ENCODE measurements at places on chromosomes 16 and 17.

DNA sequence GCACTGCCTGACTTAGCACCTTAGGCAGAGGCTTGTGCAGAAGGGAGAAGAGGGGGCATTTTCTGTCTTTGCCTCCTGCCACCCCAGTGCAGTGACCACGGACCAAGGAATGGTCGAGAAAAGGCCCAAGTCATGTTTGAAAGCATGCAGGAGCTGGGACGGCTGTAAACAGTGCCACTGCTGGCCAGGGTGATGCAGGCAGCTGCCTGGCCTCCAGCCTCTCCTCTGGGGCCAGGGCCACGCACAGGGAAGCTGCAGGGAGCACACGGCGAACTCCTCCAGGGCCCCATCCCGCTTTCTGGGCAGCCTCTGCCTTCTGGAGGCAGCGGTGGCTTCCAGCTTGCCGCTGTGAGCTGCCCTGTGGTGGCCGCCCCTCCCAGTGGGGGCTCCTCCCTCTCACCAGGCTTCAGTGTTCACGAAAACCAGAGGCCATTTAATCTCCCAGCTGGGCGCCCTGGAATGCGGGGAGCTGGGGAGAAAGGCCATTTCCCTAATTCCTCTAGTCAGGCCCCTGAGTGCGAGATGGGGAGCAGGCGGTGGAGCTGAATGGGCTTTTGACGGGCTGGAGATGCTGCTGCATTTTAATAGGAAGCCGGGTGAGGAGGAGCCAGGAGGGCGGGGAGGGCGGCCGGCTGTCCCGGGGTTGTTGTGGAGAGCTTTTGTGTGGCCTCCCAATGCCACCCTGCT lies 28.7 kb upstream of the DNAI2 start:
- DNase-seq, result no peak

GRCh38 chr17:28963055-28963611 lies 11.8 kb upstream of the PHF12 start:
- no peak for DNase-seq

DNA sequence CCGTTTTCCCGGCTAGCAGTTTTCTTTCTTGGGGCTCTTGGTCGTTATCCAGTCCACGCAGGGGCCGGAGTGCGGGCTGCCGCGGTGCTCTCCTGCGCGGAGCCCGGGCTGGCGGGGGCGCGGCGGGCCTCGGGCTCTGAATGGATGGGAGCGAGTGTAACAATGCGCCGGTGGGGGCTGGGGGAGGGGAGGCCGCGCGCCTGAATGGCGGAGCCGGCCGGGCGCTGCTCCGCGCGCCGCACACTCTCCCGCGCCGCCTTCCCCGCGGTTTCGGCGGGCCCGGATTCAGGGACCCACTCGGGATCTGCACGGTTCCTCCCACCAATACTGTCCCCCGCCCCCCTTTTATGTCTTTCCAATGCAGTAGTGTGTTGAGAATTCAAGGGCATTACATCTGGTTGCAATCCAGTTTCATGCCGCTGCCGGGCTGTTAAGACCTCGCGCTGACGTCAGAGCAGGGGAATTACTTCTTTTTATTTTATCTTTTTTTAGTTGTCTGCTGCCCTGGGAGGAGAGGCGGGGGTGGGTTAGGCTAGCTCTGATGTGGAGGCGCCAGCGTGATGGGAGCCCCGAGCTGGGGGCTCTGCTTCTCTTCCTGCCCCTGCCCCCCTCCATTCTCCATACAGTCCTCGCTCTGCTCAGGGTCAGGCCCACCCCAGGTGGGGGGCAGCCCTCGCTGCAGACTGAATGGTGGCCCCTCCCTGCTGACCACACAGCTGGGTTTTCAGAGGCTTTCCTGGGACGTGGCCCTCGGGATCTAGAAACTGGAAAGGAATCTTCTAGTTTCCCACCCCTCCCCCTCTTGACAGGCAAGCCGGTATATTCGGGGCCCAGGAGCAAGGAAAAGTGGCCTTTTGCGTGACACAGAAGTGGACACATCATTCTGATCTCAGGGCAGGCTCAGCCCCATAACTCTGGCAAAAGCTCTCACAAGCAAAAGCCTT lies 1.8 kb downstream of the RAI1 start:
- DNase-seq, result peak; percentile 32

GRCh38 chr17:66859353-66859752 lies 24.4 kb downstream of the CACNG5 start:
- no peak for DNase-seq

DNA sequence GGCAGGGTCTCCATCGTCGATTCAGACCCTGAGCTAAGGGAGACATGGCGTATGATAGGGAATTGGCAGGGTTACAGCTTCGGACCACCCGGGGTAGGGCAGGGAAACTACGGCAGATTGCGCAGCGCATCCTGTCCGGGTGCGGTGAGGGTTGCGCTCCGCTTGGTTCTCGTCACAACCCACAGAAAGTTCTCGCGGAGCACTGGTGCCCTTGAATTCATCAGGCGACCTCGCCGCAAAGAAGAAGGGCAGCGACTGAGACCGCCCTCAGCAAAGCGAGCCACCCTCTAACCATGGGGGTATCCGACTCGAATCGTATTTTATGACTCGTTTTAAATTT lies 1.2 kb downstream of the HS3ST3B1 start:
- DNase-seq, result peak; percentile 62

DNA sequence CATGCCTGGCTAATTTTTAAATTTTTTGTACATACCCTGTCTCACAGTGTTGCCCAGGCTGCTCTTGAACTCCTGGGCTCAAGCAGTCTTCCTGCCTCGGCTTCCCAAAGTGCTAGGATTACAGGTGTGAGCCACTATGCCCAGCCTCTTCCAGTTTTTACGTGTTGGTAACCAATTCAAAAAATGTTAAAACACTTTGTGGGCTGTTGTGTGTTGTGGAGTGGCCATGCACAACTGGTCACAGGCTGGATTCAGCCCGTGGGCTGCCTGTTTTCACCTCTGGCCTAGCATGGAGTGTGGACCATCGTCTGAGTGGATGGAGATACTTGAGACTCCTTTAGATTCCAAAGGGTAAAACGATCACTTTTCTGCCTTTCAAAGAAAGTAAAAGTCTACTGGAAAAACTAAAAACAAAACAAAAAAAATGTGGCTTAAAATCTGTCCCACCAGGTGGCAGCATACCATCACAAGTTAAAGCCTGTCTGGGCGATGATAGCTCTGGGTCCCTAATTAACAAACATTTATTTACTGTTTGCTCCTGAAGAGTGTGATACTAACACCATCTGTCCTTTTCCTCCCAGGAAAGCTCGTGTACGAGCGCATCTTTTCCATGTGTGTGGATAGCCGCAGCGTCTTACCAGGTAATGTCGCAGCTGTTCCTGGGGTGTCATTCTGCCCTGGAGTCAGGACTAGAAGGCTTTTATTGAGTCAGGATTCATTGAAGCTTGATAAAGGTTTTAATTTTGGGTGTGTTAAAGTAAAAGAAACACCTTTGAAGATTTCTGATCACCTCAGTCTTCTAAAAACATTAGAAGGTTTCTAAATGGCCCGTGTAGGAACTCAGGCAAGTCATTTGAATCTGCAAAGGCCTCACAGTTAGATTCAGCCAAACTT lies 45.8 kb downstream of the VPS35L start:
- DNase-seq, result no peak

- no peak for DNase-seq
Measured at GRCh38 chr17:65368341-65368740, 193.1 kb downstream of the AXIN2 start.

GRCh38 chr16:79201436-79201835 lies 399.1 kb downstream of the MAF start:
- no peak for DNase-seq

GRCh38 chr16:31083556-31083955 lies 5.2 kb downstream of the PRSS53 start:
- DNase-seq, result no peak

- no peak for DNase-seq
Measured at GRCh38 chr17:65634533-65634932, 73.1 kb upstream of the AXIN2 start.

DNA sequence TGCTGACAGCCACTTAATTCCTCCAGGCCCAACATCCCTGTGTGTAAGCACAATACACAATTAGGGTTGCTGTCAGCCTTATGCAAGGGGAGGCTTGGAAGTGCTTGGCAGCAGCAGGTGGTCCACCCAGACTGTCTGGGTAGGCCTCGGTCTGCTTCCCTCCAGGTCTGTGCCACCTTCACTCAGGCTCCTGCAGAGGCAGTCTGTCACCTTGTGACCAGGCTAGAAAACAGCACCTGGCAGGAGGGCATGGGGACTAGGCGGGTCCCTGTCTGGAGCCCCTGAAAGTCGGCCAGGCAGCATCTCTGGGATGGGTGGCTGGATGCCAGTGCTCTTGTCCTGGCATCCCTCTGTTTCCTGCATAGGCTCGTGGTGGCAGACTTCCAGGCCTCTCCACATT lies 578.1 kb downstream of the KCNJ18 start:
- no peak for DNase-seq

DNA sequence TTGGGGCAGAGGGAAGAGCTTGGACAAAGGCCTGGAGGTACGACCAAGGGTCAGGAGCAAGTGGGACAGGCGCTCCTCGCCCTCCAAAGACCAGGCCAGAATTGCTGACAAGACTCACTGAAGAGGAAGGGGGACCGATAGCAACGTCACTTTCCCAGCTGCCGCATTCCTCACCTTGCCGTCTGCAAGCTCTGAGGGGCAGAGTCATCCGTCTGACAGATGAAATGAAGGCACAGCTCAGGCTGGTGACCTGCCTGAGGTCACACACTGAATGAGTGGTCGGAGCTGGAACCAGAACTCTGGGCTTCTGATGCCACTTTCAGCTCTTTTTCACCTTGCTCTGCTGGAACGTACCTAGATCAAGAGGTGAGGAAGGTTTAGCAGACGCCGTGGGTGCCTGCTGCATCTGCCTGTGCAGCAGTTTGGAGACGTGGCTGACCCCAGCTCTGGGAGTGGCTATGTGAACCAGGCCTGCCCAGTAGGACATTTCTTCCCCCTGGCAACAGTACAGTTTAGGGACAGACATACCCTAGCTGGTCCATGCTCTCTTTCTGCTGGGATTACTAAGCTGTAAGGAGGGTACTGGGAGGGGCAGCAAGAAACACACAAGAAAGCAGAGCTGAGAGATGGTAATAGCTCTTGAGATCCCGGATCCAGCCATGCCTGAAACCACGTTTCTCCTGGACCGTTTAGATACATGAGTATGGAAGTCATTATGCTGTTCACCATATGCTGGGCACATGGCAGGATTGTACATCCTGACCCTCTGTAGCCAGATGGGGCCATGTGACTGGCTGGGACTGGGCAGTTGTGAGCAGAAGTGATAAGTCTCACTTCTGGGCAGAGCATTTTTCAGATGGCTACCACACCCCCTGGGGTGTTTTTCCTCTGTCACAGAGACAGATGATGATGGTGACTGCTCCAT lies 50.9 kb downstream of the IL21R start:
- no peak for DNase-seq
